Central memory CD4-positive, alpha-beta T cell (primary cell): ENCODE measurements at places on chromosomes 1 and 21.

DNA sequence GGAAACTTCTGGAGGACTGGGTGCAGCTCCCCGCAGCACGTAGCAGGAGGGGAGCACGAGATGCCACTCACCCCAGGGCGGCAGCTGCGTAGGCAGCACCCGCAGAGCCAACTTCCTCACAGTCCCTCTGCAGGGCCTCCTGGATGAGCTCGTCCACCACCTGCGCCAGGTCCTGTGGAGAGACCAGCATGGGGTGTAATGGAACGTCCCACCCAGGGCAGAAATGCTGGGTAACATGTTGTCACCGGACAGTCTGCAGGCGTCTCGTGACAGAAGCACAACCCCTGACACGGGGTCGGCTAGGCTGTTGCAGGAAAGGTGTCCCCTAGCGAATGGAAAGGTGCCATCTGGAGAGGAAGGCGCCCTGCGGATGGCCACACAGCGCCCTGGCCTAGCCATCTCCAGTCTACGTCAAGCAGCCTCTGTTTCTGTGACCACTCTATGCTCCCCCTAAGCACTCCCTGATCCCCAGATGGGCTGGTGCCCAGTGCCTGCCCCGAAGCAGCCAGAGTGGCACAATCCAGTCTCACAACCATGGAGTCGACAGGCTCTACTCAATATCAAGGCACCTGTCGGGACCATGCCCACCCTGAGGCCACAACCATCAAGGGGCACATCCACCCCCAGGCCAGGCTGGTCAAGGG is 21.2 kb downstream of the MCM3AP start:
- no peak for DNase-seq

DNA sequence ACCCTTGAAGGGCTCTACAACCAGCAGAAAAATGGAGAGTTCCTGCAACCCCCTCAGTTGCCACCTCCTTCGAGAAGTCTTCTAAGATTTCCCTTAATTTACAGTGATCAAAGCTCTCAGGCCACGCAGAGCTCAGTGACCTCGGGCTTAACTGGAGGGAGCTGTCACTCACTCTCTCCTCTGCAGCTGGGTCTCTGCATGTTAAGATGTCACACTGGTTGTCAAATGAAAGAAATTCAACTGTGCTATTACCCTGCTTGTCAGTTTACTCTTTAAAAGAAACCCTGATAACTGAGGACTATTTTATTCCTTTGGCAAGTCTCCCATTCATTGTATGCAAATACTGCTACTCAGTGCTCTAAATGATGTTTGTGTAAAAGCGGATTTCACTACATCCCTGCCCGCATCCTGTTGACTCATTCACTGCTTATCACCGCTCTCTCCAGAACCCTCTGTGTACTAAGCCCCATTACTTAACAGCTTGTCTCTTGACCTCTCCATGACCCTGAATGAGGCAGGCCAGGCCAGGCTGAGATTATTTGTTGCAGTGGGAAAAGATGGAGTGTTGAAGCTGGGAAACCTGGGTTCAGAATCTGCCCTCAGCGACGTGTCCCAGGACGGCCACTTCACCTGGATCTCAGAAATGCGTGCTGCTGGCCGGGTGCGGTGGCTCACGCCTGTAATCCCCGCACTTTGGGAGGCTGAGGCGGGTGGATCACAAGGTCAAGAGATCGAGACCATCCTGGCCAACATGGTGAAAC is 13.7 kb downstream of the DHRS3 start:
- peak; percentile 72 for DNase-seq

GRCh38 chr1:202023001-202023433 is 12.6 kb downstream of the ELF3 start:
- DNase-seq = no peak

DNA sequence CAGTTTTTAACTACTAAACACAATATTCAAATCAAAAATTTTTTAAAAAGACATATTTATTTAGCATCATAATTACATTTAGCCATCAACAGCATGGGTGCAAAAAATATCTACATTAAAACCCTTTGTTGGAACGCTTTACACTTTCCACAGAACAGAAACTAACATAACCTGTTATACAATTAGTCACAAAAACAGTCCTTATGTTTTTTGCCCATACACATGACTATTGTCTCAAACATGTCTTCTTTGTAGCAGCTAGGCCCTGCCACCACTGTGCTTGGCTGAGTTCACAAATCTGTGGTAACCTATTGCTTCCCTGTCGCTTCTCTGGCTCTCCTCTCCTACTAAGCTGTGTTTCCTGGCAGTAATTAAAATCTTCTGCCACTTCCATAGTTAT is 1350.0 kb upstream of the ADGRL2 start:
- DNase-seq = no peak

GRCh38 chr1:85134583-85135391 is 66.0 kb downstream of the SYDE2 start:
- no peak for DNase-seq

DNA sequence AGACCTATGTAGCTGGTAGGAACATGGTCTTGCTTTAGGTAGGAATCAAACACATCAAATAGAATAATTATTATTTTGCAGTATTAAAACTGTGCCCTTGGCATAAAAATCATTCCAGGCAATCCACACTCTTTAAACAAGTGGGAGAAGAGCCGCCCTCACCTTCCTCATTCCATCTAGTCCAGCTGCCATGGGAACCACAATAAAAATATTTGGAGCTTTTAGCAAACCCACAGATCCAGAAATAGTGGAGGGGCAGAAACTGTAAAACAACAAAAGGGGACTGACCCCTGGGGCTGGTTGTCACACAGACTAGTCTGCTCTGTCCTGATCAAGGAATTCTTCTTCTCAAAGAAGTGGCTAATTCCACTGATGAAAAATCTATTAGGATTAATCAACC is 61.6 kb downstream of the PTPRC start:
- DNase-seq = no peak

DNA sequence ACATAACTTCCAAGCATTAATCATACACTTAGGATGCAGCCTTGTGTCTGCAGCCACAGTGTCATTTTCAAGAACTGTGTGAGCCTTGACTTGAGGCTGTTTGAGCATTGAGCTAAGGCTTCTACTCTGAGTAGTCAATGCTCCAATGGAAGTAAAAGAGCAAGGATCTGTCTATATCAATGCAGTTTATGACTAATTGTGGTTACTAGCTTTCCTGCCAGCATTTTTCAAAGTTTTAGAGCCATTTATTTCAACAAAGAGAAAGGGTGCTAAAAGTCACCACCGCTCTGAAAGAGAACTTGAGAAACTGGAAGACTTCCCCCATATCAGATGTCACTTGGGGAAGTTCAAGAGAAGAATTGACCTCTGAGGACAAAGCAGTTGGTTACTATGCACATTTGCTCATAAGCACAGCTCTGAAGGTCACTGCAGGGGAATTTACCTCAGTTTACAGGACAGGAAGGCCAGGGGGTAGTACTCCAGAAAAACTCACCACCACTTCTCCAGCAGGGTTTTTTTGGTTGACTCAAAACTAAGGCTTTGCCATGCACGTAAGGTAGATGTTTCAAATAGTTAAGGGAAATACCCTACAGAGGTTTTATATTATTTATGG is 24.5 kb upstream of the RGS1 start:
- no peak for DNase-seq

DNA sequence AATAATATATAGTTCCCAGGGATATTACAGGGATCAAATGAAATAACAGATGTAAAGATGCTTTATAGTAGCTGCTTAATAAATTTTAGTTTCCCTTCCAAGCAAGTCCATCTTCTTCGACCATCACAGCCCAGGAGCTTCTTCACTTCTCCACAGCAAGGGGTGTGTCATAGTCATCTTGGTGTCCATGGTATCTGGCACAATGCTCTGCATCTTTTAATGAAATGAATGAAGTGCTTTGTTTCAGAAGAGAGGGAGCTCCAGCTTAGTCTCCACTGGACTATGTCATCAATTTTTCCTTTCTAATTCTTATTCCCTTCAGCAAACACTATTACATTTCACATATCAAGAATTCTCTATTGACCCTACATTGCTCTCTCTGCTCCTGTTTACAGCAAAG is 4.9 kb upstream of the MACF1 start:
- DNase-seq = no peak

DNA sequence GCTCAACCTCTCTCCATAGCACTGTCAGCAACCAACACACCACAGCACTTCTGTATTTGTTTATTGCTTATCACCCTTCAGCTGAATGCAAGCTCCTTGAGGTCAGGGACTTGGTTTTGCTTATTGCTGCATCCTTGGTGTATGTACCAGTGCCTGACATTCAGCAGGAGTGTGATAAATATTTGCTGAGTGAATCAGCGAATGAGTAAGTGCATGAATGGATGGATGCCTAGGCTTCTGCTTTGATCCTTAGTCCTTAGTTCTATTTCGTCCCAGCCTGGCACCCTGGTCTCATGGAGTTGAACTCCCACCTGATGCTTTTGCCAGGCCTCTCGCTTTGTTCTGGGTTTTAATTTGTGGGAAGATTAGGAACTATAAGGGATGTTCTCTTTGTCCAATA is 88.2 kb downstream of the ZSCAN20 start:
- no peak for DNase-seq

DNA sequence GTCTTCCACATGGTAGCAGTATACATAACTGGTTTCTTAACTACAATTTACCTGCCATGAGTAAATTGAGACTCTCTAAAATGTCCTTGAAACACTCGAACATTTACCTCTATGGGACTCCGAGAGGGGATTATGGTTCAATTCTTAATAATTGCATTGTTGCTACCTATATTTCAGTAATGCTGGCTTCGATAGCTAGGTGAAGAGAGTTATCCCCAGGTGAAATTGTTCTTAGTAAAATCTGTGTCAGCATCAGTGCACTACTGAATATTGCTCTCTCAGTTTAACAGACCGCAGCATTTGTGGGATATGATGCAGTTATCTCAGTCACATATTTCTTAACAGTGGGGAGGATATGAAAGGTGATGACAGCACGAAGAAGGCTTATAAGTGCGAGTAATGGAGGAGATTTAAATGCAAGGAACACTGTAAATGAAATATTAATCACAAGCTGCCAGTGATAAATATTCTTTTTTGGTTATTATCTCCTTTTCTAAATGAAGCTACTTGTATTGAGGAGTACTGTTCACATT is 801.9 kb downstream of the BRINP3 start:
- no peak for DNase-seq

DNA sequence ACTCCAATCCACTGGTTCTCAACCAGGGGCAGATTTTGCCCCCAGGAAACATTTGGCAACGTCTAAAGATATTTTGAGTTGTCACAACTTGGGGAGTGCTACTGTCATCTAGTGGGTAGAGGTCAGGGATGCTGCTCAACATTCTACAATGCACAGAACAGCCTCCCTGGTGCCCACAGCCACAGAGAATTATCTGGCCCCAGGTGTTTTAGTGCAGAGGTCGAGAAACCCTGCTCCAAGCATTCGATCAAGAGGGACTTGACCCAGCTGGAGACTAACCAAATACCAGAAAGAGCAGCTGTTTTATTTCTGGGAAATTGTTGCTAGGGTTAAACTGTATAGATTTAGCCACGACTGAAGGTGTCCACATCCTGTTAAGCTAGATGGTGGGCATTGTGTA is 19.2 kb downstream of the CD247 start:
- no peak for DNase-seq

DNA sequence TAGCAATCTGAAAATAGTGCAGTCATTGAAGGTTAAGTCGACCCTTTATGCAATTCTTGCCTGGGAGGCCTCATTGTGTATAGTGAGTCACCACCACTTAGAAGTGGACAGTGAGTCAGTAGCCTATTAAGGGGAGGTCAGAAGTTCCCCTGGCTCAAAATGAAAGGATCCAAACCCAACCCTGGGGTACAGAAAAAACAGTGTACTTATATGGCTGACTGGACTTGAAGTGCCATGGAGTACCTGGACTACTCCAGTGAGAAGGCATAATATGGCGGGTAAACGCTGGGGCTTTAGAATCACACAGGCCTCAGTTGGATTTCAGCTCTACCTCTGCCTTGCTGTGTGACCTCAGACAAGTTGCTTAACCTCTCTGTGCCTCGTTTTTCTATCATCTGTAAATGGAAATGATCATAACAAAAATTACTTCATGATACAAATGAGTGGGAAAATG is 2.2 kb upstream of the BCL9 start:
- no peak for DNase-seq

- no peak for DNase-seq
Observed at GRCh38 chr1:247542811-247543210, 6.1 kb upstream of the GCSAML start.

DNA sequence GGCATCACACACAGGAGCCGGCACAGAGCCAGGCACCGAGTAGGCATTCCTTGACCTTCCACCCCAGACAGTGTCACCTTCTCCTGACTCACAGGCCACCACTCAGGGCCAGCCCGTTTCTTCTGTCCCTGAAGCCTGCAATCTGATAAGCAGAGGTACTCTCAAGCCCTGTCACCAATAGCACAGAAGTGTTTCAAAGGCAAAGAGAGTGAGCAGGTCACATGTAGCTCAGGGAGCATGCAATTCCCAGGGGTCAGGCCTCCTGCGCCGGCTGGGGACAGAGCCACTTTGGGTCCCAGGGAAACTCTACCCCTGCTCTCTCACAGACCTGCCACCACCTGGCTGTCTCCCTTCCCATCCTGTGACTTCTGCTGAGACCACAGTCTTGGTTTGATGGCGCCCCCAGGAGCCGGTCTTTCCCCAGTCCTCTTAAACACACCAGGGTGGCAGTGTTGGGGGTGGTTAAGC is 13.2 kb downstream of the CAPN9 start:
- DNase-seq = no peak

DNA sequence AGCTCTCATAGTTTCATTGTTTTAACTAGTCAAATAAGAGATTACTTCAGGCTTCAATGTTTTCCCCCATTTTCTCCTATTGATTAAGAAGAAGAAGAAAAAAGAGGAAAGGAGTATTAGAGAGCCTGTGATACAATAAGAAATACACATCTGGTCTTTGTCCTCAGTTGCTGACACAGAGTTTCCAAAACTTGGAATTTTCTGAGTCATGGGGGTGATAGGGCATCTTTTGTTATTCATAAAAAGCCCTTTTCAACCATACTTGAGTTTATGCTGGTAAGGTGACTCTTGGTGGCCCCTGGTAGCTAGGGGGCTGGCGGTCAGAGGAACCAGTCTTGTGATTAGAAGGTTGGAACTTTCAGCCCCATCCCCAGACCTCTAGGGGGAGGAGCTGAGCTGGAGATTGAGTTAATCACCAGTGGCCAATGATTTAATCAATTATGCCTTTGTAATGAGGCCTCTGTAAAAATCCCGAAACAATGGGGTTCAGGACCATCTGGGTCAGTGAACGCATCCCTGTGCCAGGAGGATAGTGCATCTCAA is 28.9 kb upstream of the KLF18 start:
- no peak for DNase-seq
